ENCODE measurements at places on chromosomes 3 and 15.

GRCh38 chr15:30063835-30064546 is 18.8 kb upstream of the GOLGA8J start:
- no peak for DNase-seq

- DNase-seq: no peak
These were observed 59.0 kb upstream of the PRR23E start for GRCh38 chr3:127133971-127134370.

DNA sequence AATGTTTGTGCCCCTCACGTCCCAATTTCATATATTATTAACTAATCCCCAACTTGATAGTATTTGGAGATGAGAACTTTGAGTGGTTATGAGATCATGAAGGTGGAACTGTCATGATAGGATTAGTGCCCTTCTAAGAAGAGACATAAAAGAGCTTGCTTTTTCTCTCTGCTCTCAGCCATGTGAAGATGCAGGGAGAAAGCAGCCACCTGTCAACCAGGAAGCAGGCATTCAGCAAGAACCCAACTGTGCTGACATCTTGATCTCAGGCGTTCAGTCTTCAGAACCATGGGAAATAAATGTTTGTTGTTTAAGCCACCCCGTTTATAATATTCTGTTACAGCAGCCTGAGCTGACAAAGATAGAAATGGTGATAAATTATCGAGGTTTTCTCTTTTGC is 278.7 kb upstream of the KCNMB2 start:
- no peak for DNase-seq

DNA sequence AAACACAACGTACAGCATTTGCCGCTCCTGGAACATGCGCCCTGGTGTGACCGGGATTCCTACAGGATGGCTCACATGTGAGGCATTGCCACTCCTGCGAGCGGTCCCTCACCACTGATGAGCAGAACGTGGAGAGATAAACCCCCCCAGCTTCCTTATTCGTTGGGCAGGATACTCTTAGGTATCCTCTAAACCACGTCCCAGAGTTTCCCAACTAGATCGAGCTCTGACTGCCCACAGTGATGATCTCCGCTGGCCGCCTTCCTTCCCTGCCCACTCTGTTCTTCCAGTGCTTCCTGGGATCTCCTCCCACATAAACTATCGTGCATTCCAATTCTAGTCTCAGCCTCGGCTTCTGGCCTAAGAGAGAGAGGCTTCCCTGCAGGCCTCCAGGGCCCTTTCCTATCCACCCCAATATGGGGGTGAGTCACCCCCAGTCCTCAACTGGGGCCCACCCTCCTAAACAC is 91.8 kb downstream of the TOP2B start:
- DNase-seq: no peak

DNA sequence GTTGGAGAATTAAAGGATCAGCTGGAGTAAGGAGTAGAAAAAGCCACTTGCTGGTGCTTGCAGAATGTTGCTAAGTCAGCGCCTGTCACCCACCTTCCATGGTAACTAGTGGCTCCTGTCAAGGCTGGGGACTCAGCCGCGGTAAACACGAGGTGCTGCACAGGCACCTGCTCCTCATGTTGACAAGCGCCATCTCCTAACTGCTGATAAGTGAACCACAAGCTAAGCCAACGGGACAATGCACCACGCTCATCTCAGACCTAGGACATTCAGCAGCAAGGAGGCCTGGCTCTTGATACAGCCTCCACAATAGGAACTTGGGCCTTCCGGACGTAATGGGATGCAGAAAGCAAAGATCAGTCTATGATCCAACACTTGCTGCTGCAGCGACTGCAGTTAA is 264.4 kb downstream of the OCA2 start:
- DNase-seq: no peak

DNA sequence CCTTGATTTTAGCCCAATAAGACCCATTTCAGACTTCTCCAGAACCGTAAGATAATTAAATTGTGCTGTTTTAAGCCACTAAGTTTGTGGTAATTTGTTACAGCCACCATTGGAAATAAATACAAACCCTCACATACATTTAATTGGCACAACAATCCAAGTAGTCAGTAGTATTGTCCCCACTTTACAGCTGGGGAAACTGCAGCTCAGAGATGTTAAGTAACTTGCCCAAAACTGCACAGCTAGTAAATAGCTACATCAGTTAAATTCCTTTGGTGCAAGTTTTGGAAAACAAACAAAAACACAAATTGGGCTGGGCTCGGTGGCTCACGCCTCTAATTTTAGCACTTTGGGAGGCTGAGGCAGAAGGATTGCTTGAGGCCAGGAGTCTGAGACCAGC is 13.3 kb upstream of the IREB2 start:
- DNase-seq: no peak

DNA sequence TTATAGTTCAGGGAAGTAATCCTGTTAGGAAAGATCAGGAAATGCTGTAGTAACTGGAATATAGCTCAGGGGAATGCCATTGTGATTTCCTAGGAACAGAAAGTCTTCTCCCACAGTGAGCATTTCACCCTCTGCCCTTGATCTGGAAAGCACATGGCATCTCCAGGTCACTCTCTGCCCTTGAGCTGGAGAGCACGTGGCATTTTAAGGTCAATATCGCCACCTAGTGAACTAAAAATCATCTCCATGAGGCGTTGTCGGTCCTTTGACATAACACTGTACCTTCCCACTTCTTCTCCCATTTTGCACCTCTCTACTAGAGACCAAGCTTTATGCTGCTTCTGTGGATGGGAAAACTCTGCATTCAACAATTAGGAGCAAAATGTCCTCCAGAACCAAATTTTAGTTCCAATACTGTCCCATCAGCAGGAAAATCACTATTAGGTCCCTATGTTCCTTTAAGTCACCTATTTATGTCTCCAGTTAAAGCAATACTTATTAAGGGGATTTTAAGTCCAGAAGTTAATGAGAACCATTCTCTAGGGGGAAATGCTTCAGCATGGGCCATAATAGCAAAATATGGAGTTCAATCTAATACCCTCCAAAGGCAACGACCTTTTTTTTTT is 54.7 kb upstream of the GK5 start:
- DNase-seq: peak; percentile 64

- no peak for DNase-seq
These were observed 307.2 kb downstream of the KCNH8 start for GRCh38 chr3:19455546-19455945.

GRCh38 chr15:100125401-100126191 is 216.2 kb downstream of the ADAMTS17 start:
- DNase-seq: no peak

DNA sequence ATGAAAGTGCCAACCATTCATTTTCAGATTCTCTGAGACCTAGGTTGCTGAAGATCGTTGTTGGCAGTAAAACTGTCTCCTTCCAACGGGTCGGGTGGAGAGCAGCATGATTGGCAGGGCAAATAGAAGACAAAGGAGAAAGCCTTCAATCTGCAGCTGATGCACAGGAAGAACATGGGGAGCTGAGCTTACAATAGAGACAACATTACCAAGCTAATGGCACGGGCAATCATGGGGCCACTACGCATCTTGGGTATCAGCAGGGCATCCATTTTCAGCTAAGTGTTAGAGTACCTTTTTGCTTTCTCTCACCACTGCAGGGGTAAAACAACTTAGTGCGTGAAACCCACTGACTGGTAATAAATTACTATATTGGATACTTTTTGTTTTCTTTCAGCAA is 114.8 kb downstream of the WDR72 start:
- no peak for DNase-seq

- DNase-seq: no peak
These were observed 263 bp downstream of the ST8SIA2 start for GRCh38 chr15:92393980-92394308.

GRCh38 chr15:70538278-70538677 is 225.1 kb downstream of the UACA start:
- DNase-seq: no peak

DNA sequence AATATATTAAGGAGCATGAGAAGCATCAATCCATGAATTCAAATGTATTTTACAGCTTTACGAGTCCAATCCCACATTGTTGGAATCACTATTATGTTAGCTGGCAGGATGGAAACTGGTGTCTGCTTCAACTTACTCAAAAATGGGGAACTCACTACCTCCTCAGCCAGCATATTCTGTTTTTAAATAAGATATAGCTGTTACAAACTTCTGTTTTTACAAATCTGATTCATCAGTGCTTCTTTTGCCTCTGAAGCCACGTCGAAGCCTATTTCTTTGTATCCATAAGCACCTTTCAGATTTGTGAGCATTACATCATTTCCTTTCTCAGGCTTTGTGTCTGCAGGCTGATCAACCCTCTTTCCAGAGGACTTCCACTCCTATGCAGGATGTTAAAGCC is 105.9 kb downstream of the TPRG1 start:
- DNase-seq: no peak

DNA sequence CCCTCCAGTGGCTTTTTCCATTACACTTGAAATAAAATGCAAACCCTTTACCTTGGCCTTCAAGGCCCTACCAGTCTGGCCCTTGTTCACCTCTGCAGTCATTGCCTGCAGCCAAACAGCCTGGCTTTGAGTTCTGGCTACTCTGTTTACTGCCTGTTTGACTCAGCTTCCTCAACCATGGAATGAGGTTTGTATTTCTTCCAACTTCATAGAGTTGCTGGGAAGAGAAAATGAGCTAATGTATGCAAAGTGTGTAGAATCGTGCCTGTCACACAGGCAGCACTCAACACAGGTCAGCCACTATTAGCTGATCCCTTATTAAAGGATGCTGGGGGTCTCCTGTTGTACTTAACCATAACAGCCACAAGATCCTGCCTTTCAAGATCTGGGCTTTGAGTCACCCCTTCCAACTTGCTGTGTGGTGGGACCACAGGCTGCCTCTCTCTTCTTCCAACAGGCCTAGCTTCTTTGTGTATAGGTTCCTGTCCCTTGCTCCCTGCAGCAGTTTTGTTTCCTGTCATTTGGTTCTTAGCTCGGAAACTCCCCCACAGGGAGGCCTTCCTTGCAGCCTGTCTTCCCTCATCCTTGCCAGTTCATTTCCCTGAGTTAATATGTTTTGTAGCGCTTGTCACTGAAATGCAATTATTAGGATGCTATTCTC is 6.4 kb downstream of the MED12L start:
- DNase-seq: no peak

DNA sequence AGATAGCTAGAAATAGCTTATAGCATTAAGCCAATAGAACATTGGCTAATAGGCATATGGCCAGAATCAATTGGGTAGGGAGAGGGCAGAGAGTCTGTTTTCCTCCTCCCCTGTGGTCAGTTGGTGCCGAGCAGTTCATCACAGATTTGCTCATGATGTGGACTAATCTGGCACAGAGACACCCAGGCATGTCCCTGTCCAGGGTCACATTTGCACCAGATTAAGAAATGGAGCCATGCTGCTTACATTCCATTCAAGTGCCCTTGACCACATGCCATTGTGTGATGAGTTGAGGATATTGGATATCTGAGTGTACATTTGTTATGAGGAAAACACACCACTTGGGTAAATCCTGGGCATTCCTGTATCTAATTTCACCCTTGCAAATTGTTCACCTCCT is 53.4 kb downstream of the USP13 start:
- DNase-seq: no peak
